Common myeloid progenitor, CD34-positive (primary cell): ENCODE measurements at places on chromosomes 13 and 19.

- DNase-seq, result no peak
These were observed 21.3 kb upstream of the VSTM2B start for GRCh38 chr19:29504454-29504853.

- DNase-seq, result no peak
These were observed 10.1 kb downstream of the TMEM255B start for GRCh38 chr13:113769106-113769505.

- peak; percentile 45 for DNase-seq
These were observed 16.4 kb downstream of the SULT2B1 start for GRCh38 chr19:48568345-48568886.

GRCh38 chr19:42248270-42249148, 6.1 kb upstream of the GSK3A start:
- DNase-seq, result no peak

- DNase-seq, result no peak
These were observed 39.3 kb upstream of the ZNF780A start for GRCh38 chr19:40130013-40130412.

DNA sequence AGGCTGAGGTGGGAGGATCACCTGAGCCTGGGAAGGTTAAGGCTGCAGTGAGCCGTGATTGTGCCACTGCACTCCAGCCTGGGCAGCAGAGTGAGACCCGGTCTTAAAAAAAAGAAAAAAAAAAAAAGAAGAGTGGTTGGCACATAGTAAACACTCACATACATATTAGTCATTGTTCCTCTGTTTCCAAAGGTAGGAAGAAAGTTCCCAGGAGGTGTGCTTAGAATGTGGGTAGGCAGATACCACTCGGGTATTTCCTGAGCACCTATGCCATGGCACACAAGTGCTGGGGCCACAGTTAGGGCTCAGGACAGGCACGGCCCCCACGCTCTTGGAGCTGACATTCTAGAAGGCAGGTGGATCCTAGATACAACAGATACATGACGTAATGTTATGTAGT, 41.4 kb downstream of the SIPA1L3 start:
- no peak for DNase-seq

DNA sequence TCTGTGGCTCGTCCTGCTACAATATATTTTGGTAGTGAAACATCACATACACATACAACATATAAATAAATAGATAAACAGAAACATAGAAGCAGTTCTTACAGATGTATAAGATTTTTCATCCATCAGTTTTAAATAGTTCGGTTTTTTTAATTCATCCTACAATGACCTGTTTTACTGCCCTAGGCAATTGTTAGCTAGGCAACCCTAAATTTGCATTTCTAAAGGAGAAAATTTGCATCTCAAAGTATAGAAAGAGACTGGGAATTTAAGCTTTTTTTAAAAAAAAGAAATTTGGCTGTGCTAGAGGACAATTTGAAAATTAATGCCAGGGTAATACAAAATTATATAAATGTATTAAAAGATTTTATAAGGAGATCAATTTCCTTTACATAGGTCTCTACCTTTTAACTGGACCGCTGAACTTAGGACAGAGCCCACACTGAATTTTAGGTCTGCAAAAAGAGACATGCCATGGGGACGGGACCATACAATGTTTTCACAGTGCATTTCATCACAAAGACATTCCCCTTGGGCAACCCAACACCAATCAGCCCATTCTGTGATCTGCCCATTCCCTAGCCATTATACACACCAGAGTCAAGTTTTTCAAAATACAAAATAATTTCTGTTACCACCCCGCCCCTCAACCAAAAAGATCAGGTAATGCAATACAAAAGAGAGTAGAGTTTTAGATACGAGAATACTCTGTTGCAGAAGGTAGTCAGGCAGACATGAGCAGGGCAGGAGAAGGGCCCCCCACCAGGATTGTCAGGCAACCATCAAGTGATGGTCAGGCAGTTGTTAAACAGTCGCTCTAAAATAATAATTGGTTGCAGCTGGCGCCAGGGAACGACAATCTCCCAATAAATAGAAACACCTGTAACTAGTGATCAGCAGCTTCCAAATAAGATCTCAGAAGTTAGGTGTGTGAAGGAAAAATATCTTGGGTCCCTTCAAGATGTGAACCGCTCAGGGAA, 299.7 kb upstream of the SGCG start:
- DNase-seq, result no peak

DNA sequence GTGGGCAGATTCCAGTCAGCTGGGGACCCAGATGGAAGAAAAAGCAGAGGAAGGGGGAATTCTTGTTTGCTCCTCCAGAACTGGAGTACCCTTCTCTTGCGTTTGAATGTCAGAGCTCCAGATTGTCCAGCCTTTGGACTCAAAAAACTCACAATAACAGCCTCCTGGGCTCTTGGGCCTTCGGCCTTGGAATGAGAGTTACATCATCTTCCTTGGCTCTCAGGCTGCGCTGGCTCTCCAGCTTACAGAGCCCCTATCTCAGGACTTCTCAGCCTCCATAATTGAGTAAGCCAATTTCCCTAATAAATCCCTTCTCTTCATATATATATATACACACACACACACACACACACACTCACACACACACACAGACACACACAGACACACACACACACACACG, 1215.7 kb upstream of the SLC10A2 start:
- DNase-seq, result no peak

GRCh38 chr19:58521651-58522050, 2.0 kb upstream of the ZBTB45 start:
- DNase-seq, result no peak

DNA sequence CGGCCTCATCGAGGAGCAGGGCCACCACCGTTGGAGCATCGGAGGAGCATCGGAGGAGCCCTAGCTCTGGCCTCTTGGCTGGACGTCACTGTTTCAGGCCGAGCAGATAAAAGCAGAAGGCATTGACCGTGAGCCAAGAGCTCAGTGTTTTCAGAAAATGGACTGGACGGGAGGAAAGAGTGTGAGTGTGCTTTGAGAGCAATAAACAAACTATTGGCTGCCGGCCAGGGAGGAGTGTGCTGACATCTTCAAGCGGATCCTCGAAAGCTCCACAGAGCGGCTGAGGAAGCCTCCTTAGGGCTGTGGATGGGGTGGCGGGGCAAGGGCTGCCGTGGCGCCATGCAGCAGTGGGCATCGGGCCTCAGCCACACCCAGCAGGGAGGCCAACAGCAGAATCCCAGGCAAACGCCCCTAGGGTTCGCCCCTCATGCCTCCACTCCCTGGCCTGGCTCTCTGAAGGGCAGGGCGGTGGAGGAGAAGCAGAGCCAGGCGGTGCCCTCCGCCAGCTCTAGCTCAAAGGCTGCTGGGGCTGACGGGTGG, 41.8 kb downstream of the IRS2 start:
- DNase-seq, result no peak

GRCh38 chr19:48630296-48631063, 6.7 kb downstream of the DBP start:
- DNase-seq, result peak; percentile 59

DNA sequence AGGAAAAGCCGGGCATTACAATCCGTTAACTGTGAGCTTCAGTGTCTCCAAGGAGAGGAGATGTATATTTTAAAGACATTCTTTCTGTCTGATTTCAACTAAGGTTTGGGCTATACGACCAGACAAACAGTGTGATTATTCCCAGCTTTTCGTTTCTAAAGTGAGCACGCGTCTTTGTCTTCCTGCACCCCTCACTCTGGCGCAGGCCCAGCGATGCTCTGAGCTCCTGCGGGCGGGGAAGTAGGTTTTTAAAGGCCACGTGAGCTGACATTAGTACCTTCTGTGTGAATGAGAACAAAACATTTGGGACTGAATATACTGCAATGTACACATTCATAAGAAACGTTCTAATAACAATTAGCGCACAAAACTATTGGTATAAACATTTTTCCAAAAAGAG, 15.3 kb upstream of the RANBP3 start:
- DNase-seq, result no peak
